ENCODE measurements at places on chromosomes 13 and 19. TPM values are rescaled to one million over a fixed set of nuclear protein-coding genes. Genes with fewer than 3 reads are reported as not detected.

The HOOK2 gene
- 31.6 TPM for total RNA-seq

The SHISA7 gene
- total RNA-seq: not detected

The MEDAG gene
- not detected for total RNA-seq

The ZNF132 gene
- total RNA-seq: 14.7 TPM

The TNNI3 gene
- not detected for total RNA-seq

The NLRP11 gene
- not detected for total RNA-seq

The FCER2 gene
- 16.3 TPM for total RNA-seq

The CALM3 gene
- 105 TPM for total RNA-seq

The ZGLP1 gene
- total RNA-seq: 6.4 TPM

The TRMT1 gene
- 81.6 TPM for total RNA-seq
